Right atrium auricular region (tissue), 2 donors: ENCODE measurements at places on chromosomes 6 and 20. TPM values are rescaled to one million over a fixed set of nuclear protein-coding genes. Genes with fewer than 3 reads are reported as not detected.
A peak's percentile ranks its signal among the peaks of the same experiment; 100 is the strongest.

- no peaks in the 10 kb centered on the region for H3K36me3 ChIP-seq
- no peak for DNase-seq
- H3K4me3 ChIP-seq, result no peak overlapping the region
- no peaks in the 10 kb centered on the region for H3K4me1 ChIP-seq
- H3K27me3 ChIP-seq, result no peaks in the 10 kb centered on the region
- H3K27ac ChIP-seq, result no peak overlapping the region
These were observed 101.5 kb upstream of the ISM1 start for GRCh38 chr20:13119583-13119982.

RCAN2 gene
- total RNA-seq, result 210 TPM

DNA sequence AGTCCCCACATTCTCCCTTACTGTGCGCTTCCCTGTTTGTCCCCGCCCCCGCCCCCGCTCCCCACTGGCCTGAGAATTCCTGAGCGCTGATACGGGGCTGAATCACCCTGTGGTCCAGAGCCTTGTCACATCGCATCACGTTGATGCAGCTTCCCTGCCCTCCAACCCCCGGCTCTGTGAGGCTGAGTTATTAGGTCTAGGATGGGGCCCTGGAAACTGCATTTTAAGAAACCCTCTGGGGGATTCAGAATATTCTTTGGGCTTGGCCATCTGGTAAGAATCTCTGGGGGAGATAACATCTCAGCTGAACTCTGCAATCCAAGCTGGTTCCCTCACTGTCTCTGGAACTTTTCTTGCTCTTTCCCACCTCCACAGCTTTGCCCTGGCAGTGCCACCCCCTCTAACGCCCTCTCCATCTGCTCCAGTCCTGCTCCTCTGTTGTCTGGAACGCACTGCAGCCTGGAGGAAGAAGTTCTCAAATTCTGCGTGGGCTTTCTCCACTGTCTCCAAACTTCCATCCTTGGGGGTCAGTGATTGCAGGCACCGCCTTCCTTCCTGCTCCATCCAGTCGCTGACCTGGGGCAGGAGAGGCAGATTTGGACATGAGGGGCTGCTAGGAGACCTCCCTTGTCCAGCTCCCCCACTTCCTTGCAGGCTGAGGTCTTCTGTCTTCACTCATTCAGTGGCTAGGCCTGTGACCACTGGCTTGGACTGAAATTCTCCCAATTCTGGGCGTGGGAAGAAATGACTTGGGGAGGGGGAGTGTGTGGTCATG, 42.6 kb downstream of the KIAA1755 start:
- H3K27ac ChIP-seq, result peak overlapping the region; percentile 74
- DNase-seq, result peak; percentile 93
- H3K4me1 ChIP-seq, result peaks cover 27% of the 10 kb centered on the region
- H3K36me3 ChIP-seq, result no peaks in the 10 kb centered on the region
- H3K4me3 ChIP-seq, result no peak overlapping the region

RAET1L gene
- not detected for total RNA-seq

SLC16A10 gene
- total RNA-seq, result 10.3 TPM

- DNase-seq, result no peak
- H3K27me3 ChIP-seq, result no peaks in the 10 kb centered on the region
- H3K27ac ChIP-seq, result no peak overlapping the region
These were observed 113.5 kb downstream of the SAMD5 start for GRCh38 chr6:147621961-147622360.

PLN gene
- total RNA-seq, result 560 TPM

DNA sequence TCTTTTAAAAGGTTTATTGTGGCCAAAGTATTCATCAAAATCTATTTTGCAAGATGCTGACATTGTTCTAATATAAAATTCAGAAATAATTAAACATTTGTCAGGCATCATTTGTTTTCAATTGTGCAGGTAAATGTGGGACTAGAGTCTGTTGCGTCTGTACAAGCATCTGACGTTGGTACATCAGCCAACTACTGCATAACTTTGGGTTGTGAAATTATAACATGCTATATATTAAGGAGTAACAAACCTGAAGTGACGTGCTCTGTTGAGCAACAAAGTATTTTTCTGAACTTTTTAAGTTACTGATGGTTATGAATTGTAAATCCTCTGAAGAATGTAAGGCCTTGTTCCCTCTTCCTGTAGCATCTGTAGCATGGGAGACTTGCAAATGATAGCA, 66.0 kb downstream of the RNF182 start:
- no peaks in the 10 kb centered on the region for H3K4me1 ChIP-seq
- H3K27ac ChIP-seq, result no peak overlapping the region
- H3K27me3 ChIP-seq, result no peaks in the 10 kb centered on the region
- no peak for DNase-seq

LGSN gene
- not detected for total RNA-seq

GRCh38 chr6:138970856-138971425, 17.1 kb downstream of the REPS1 start:
- H3K4me3 ChIP-seq, result no peak overlapping the region
- no peaks in the 10 kb centered on the region for H3K27me3 ChIP-seq
- H3K4me1 ChIP-seq, result peaks cover 55% of the 10 kb centered on the region
- peak; percentile 68 for DNase-seq
- H3K27ac ChIP-seq, result peak overlapping the region; percentile 73

GRCh38 chr6:148854992-148855391, 108.2 kb downstream of the UST start:
- no peaks in the 10 kb centered on the region for H3K27me3 ChIP-seq
- H3K4me3 ChIP-seq, result no peak overlapping the region
- no peak overlapping the region for H3K27ac ChIP-seq

GZF1 gene
- total RNA-seq, result 14.9 TPM

DNA sequence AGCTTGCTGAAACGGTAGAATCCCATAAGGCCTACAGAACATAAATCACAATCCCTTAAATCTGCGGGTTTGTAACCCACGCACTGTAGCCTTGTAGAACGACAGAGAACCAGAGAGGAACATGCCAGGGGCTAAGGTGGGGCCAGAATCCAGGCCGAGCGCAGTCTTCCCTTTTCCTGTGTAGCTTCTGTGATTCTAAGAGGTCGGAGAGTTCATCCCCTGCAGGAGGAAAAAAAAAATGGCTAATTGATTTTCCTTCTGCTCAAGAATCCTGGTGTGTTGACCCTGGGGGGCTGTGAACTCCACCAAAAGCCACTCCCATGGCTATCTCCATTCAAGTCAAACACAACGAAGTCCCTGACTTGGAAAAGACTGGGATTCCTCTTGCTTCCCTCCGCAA, 96.3 kb downstream of the SPTLC3 start:
- no peak overlapping the region for H3K4me3 ChIP-seq
- H3K4me1 ChIP-seq, result no peaks in the 10 kb centered on the region
- no peaks in the 10 kb centered on the region for H3K27me3 ChIP-seq
- no peak for DNase-seq
- H3K27ac ChIP-seq, result no peak overlapping the region

GRCh38 chr6:163813979-163814493, 399.5 kb downstream of the QKI start:
- H3K27me3 ChIP-seq, result no peaks in the 10 kb centered on the region
- H3K36me3 ChIP-seq, result no peaks in the 10 kb centered on the region
- H3K27ac ChIP-seq, result no peak overlapping the region
- H3K4me1 ChIP-seq, result peaks cover 10% of the 10 kb centered on the region
- no peak for DNase-seq
- H3K4me3 ChIP-seq, result no peak overlapping the region

DNA sequence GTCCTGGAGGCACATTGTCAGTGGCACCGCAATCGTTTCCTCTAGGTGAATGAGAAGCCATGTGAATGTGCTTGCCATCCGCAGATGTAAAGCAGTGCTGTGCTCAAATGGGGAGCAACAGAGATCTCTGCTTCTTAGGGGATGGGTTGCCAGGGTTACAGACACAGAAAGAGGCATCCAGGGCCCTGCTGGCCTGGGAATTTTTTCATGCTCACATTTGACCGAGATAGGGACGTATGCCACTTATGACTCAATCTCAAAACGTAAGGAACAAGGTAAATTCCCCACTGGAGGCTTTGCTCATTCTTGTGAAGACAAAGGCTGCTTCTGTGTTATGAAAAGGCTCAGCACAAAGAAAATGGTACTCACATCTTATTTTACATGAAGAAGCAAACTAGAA, 11.0 kb downstream of the C6orf118 start:
- H3K4me3 ChIP-seq, result no peak overlapping the region
- no peak for DNase-seq
- H3K36me3 ChIP-seq, result no peaks in the 10 kb centered on the region
- H3K4me1 ChIP-seq, result no peaks in the 10 kb centered on the region
- H3K27ac ChIP-seq, result no peak overlapping the region

- H3K27ac ChIP-seq, result no peak overlapping the region
- H3K4me1 ChIP-seq, result no peaks in the 10 kb centered on the region
- DNase-seq, result no peak
- H3K4me3 ChIP-seq, result no peak overlapping the region
These were observed 2.8 kb upstream of the RNF24 start for GRCh38 chr20:4018023-4018748.

GRCh38 chr6:99151634-99152346, 197.7 kb downstream of the FAXC start:
- no peaks in the 10 kb centered on the region for H3K27me3 ChIP-seq
- no peak overlapping the region for H3K27ac ChIP-seq
- H3K4me3 ChIP-seq, result no peak overlapping the region
- DNase-seq, result no peak
- H3K36me3 ChIP-seq, result no peaks in the 10 kb centered on the region

DNA sequence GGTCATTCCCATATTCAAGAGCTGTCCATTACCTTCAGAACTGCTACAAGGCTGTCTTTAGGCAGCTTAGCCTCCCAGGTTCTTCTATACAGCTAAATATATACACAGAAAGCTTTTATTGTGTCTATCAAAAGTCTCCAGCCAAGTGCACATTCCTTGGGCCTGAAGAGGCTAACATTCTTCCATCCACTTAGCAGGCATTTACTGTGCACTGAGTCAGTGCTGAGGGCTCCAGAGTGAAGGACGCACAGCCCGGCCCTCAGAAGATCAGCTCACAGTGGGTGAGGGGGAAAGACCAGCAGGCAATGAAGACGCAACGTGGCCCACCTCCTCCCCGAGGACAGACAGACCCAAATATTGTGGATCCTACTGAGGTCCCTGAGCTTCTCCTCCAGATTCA, 569.9 kb downstream of the CDH26 start:
- no peak overlapping the region for H3K27ac ChIP-seq
- DNase-seq, result no peak
- H3K4me3 ChIP-seq, result no peak overlapping the region
- no peaks in the 10 kb centered on the region for H3K27me3 ChIP-seq
- H3K4me1 ChIP-seq, result no peaks in the 10 kb centered on the region
- no peaks in the 10 kb centered on the region for H3K36me3 ChIP-seq

OR12D3 gene
- not detected for total RNA-seq

GRCh38 chr6:117288083-117288715, 22.8 kb downstream of the VGLL2 start:
- H3K27ac ChIP-seq, result no peak overlapping the region
- H3K4me3 ChIP-seq, result no peak overlapping the region
- no peaks in the 10 kb centered on the region for H3K27me3 ChIP-seq
- no peaks in the 10 kb centered on the region for H3K36me3 ChIP-seq
- DNase-seq, result no peak

DNA sequence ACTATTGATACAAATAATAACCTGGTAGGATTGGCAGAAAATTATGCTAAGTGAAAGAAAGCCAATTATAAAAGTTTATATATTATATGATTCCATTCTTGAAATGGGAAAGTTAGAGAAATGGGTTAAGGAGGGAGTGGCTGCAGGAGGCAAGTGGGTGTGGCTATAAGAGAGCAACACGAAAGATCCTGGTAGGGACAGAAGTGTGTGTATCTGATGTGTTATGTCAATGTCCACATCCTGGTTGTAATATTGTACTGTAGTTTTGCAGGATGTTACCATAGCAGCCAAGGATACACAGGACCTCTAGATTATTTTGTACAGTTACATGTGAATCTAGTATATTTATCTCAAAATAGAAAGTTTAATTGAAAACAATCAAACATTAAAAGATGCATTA, 46.8 kb downstream of the SNX5 start:
- no peaks in the 10 kb centered on the region for H3K27me3 ChIP-seq
- DNase-seq, result no peak
- H3K27ac ChIP-seq, result no peak overlapping the region
- no peaks in the 10 kb centered on the region for H3K4me1 ChIP-seq
- no peaks in the 10 kb centered on the region for H3K36me3 ChIP-seq

NFATC2 gene
- 12.5 TPM for total RNA-seq

GRCh38 chr6:8819446-8819845, 384.1 kb upstream of the SLC35B3 start:
- no peaks in the 10 kb centered on the region for H3K4me1 ChIP-seq
- H3K27me3 ChIP-seq, result no peaks in the 10 kb centered on the region
- no peak overlapping the region for H3K27ac ChIP-seq
- no peak overlapping the region for H3K4me3 ChIP-seq

PRDM13 gene
- not detected for total RNA-seq

POM121L2 gene
- total RNA-seq, result not detected

- H3K4me1 ChIP-seq, result no peaks in the 10 kb centered on the region
- H3K27me3 ChIP-seq, result no peaks in the 10 kb centered on the region
- no peaks in the 10 kb centered on the region for H3K36me3 ChIP-seq
- H3K27ac ChIP-seq, result no peak overlapping the region
- no peak for DNase-seq
- peak overlapping the region; percentile 19 for H3K4me3 ChIP-seq
These were observed 20.0 kb upstream of the PXDC1 start for GRCh38 chr6:3771407-3772011.

DNA sequence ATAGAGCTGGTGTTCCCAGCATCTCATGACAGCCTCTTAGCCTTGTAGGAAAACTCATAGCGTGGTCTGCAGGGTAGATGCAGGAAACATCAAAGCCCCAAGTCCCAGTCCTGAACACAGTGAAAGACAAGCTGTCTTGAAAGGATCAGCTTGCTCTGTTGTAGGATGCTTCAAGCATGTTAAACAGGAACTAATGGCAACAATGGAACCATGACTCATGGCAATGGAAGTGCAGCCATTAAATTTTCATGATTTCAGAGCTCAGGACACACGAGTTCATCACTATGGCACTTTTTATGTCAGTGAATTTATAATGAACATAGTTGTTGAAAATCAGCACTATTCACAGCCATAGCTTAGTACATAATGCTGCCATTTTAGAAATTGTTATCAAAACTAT, 367.7 kb downstream of the KIF16B start:
- no peaks in the 10 kb centered on the region for H3K4me1 ChIP-seq
- no peak overlapping the region for H3K27ac ChIP-seq
- no peak for DNase-seq
- H3K36me3 ChIP-seq, result no peaks in the 10 kb centered on the region
- H3K4me3 ChIP-seq, result no peak overlapping the region

DSN1 gene
- total RNA-seq, result 6.3 TPM

SYCP2 gene
- 0.79 TPM for total RNA-seq

- no peak overlapping the region for H3K27ac ChIP-seq
- no peak for DNase-seq
- H3K27me3 ChIP-seq, result no peaks in the 10 kb centered on the region
- H3K4me1 ChIP-seq, result no peaks in the 10 kb centered on the region
These were observed 7.3 kb downstream of the AIG1 start for GRCh38 chr6:143068001-143068400.

GRCh38 chr6:130574146-130574545, 208.3 kb downstream of the TMEM200A start:
- H3K27ac ChIP-seq, result no peak overlapping the region
- no peaks in the 10 kb centered on the region for H3K4me1 ChIP-seq
- H3K36me3 ChIP-seq, result no peaks in the 10 kb centered on the region
- H3K4me3 ChIP-seq, result no peak overlapping the region
- H3K27me3 ChIP-seq, result no peaks in the 10 kb centered on the region

GRCh38 chr6:94074764-94075163, 655.4 kb upstream of the EPHA7 start:
- H3K27me3 ChIP-seq, result no peaks in the 10 kb centered on the region
- no peaks in the 10 kb centered on the region for H3K4me1 ChIP-seq
- DNase-seq, result no peak
